ENCODE measurements at places on chromosomes 6 and 20. TPM values are rescaled to one million over a fixed set of nuclear protein-coding genes. Genes with fewer than 3 reads are reported as not detected.

Gene HEY2
- 1.5 TPM for total RNA-seq

Gene RPP40
- total RNA-seq = 12.4 TPM

Gene SLC12A5
- total RNA-seq = not detected

Gene LPA
- total RNA-seq = 0.65 TPM

Gene APOBEC2
- not detected for total RNA-seq

Gene GATA5
- 1.3 TPM for total RNA-seq

Gene AKAP7
- total RNA-seq = 16.6 TPM

Gene GCNT2
- total RNA-seq = 7.9 TPM

Gene OR2H2
- total RNA-seq = not detected

Gene BMP5
- not detected for total RNA-seq

Gene TSPO2
- not detected for total RNA-seq

Gene LRP11
- total RNA-seq = 39.4 TPM

Gene LPIN3
- 17.2 TPM for total RNA-seq

Gene ULBP1
- total RNA-seq = 0.25 TPM

Gene TAGAP
- 5.5 TPM for total RNA-seq

Gene SOD2
- total RNA-seq = 455 TPM

Gene VSX1
- total RNA-seq = not detected

Gene TSBP1
- total RNA-seq = not detected

Gene ULBP3
- 2.5 TPM for total RNA-seq

Gene C20orf144
- not detected for total RNA-seq

Gene FAM209B
- total RNA-seq = not detected

Gene SLCO4A1
- total RNA-seq = 47.1 TPM

Gene CPXM1
- 22.1 TPM for total RNA-seq

Gene ITPR3
- 25.7 TPM for total RNA-seq

Gene EEF1A2
- 2.8 TPM for total RNA-seq

Gene PGC
- total RNA-seq = not detected

Gene TINAG
- not detected for total RNA-seq

Gene LAMA4
- 459 TPM for total RNA-seq

Gene SDCBP2
- 8.2 TPM for total RNA-seq

Gene TMEM14A
- total RNA-seq = 22.3 TPM

Gene ERVFRD-1
- not detected for total RNA-seq

Gene MOG
- not detected for total RNA-seq

Gene EPB41L2
- 104 TPM for total RNA-seq

Gene CAP2
- 8.9 TPM for total RNA-seq

Gene SIRPB1
- total RNA-seq = 10.5 TPM

Gene LCA5
- total RNA-seq = 9.0 TPM

Gene SH3BGRL2
- 22.9 TPM for total RNA-seq

Gene TCFL5
- total RNA-seq = 6.2 TPM

Gene SNAP91
- total RNA-seq = 1.6 TPM

Gene PDYN
- not detected for total RNA-seq

Gene ADAT2
- total RNA-seq = 18.0 TPM

Data from omental fat pad (tissue), 4 donors.